C1 segment of cervical spinal cord (tissue), 14 donors: ENCODE measurements at places on chromosomes 16 and 17.

DNA sequence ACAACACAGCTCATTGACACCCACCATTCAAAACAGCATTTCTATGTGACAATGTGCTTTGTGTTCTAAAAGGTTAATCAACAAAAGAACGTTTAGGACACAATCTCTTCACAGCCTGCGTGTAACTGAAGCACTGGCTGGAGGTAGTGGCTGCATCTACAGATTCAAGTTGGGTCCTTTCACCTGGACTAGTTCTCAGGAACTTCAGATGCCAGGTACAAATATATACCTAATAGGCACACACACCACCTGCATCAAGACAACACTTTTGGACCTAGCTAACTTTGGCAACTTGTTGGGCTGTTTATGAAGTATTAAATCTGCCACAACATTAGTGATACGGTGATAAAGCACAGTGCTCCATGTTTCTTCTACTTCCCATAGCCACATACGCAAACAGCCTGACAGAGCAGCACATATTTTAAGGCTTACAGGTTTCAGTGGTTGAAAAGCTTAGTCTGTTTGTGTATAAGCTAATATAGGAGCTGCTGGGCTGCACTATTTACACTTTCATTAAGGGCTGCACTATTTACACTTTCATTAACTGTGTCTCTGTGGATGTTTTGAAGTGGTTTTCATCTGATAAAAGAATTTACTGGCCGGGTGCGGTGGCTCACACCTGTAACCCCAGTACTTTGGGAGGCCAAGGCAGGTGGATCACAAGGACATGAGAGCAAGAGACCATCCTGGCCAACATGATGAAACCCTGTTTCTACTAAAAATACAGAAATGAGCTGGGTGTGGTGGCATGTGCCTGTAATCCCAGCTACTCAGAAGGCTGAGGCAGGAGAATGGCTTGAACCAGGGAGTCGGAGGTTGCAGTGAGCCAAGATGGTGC, 132.6 kb downstream of the PARN start:
- no peak for DNase-seq

GRCh38 chr17:37546302-37546701, 56.6 kb downstream of the DUSP14 start:
- DNase-seq = no peak

DNA sequence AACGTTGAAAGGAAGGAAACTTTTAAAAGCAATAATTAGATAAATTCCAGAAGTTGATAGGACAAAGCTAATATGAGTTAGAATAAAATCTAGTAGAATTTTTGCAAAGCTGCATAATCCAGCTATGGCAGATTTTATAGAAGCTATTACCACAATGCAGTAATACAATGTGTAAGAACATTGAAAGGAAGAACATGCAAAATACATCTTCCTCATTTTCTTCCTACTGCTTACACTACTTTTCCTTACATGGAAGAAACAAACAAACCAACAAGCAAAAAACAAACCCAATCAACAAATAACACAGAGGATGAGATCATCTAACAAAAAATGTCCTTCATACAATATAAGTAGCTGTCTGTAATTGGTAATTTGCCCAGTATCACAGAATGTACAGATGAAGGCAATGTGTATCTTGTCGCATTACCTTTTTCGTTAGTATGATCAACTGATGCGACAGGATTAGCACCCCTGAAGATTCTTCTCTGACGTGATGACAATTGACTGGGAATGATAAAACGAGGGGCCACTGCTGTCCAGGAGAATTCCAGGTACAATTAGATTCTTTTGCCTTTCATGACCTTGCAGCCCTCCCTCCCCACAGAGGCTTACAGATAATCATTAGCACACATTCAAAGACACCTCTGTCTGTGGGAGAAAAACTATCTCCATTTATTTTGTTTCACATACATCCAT, 21.2 kb upstream of the LRRC37A start:
- DNase-seq = no peak

- no peak for DNase-seq
Observed at GRCh38 chr17:56826611-56827414, 6.9 kb downstream of the C17orf67 start.

DNA sequence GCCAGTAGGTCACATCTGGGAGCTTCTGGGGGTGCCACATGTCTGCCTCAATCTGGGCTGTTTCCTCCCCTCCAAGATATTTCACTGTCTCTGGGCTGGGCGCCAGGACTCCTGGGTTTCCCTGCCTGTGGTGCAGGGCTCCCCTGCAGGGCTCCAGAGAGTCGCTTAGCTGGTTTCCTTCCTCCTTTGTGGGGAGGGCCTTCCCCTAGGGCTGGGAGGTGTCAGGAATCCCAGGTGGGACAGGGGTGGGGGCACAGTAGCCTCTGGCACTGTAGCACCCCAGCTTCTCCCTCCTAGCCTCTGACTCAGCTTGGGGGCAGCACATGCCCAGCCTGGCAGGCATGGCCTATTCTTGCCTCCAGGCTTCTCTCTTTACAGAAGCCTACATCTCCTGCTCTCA, 2.6 kb downstream of the RARA start:
- DNase-seq = no peak

- DNase-seq = no peak
Observed at GRCh38 chr17:68909066-68909465, 46.1 kb downstream of the ABCA8 start.

- no peak for DNase-seq
Observed at GRCh38 chr17:34584805-34585416, 5.5 kb downstream of the TMEM132E start.

DNA sequence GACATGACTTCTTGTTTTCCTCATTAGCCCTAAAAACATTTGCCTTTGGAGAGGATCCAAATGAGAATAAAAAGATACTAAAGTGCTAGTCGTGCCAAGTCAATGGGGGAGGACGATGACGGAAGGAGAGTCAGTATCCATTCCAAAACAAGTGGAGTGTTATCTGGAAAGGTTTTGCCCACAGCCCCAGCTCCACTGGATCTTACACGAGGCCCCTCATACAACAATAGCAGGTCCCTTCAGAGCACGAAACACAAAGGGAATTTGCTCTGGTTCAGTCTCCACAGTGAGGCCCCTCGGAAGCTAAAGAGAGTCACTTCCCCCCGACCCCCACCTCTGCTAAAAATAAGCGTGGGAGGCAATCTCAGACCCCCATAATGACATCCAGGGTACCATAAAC, 496.9 kb upstream of the ZFHX3 start:
- no peak for DNase-seq
